Astrocyte of the spinal cord (primary cell): ENCODE measurements at places on chromosomes 11 and 22.

- DNase-seq: peak; percentile 47
These were observed 711 bp downstream of the FDX1 start for GRCh38 chr11:110430267-110431050.

DNA sequence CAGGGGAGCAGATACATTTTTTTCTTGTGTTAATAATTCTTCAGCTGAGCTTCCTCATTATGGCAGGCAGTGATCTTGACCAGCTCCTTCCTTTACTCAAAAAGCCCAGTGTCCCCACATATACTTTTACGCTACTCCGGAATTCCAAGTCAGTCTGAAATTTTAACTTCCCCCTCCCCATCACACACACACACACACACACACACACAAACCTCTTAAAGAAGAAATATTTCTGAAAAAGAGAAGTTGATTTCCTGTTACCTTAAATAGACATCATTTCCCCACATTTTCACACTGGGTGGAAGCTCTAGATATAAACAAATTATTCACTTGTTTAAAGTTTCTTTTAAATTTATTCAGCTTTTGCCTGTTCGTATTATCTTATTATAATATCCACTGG is 113.9 kb downstream of the DBX1 start:
- no peak for DNase-seq

GRCh38 chr11:76169473-76169896 is 36.8 kb downstream of the WNT11 start:
- DNase-seq: no peak

GRCh38 chr11:65726660-65727059 is 6.1 kb upstream of the RNASEH2C start:
- DNase-seq: no peak

GRCh38 chr22:28856095-28856455 is 27.3 kb upstream of the ZNRF3 start:
- DNase-seq: no peak

DNA sequence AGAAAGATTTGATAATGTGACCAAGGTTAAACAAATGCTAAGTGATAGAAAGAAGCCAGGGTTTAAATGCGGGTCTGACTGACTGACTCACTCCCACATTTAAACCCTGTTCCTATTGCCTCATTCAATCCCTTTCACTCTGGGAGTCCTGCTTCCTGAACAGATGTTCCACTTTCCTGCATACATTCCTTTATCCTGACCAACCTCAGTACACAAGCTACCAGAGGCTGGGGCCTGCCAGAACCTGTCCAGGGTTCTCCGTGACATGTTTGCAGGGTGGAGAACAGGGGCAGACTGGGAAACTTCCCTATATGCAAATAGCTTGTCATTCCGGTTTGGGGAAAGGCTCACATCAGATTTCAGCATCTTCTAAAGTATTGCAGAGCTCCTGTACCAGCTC is 3.0 kb upstream of the ANKK1 start:
- peak; percentile 90 for DNase-seq

GRCh38 chr11:110429731-110430266 is at the start of gene FDX1:
TSS of gene FDX1 (plus strand) at chr11:110429948. CDS start at chr11:110430121, 173 bp downstream.
- peak; percentile 80 for DNase-seq

DNA sequence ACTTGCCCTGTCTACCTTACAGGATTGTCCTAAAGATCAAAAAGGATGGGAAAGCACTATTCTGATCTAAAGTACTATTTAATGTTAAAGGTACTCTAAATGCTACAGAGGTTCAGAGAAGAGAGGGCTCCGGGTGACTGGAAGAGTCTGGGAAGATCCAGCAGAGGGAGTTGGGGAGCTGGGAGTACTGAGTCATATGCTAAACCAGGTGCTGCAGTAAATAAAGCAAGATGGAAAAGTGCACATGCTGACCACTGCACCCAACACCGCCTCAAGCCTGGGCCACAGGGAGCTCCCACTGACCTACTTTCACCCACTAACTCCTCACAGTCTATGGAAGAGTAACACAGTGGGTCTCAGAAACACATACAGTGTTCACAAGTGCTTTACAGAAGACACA is 49.3 kb downstream of the WT1 start:
- DNase-seq: peak; percentile 37

- no peak for DNase-seq
These were observed 216.1 kb downstream of the CASP12 start for GRCh38 chr11:104682206-104682605.

DNA sequence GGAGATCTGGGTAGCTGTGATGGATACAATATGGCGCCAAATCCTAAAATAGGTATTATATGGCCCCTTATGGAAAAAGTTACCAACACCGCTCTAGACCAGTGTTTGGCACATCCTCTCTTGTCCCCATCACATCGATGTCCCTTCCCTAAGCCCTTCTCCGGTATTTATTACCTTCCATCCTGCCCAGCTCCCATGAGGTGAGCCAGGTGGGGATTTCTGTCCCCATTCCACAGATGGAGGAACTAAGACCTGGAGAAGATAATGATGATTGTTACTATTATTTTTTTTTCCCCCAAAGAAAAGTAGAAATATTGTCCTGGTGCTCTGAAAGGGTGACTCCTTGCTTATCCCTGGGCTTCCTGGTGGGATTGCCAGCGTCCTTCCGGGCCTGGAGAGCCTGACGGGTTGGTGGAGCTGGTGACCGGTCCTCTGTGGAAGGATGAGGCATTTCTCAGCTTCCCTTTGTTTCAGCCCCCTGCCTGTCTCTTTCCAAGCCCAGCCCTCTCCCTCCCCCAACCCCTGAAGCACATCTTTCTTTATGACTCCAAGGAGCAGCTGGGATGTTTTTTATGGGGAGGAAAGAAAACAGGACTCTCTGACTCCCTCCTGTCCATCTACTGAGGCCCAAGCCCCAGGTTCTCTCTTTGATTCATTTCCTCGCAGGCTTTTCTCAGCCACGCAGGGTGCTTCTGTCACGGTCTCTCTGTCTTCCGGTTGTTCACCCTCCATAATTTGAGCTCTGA is 65.4 kb downstream of the TP53I11 start:
- DNase-seq: no peak

DNA sequence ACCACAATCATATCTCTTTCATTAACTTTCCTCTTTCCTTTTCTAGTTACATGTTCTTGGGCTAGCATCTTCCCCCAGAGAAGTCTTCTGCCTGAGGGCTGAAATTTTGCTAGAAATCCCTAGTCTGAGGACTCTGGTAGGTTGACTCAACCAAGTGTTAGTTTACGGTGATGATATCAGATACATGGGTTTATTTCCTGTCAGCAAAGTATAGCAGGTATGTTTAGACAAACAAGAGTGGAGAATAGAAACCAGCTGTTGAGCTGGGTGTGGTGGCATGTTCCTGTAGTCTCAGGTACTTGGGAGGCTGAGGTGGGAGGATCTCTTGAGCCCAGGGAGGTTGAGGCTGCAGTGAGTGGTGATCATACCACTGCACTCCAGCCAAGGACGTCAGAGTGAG is 11.2 kb downstream of the FOLR1 start:
- DNase-seq: no peak

DNA sequence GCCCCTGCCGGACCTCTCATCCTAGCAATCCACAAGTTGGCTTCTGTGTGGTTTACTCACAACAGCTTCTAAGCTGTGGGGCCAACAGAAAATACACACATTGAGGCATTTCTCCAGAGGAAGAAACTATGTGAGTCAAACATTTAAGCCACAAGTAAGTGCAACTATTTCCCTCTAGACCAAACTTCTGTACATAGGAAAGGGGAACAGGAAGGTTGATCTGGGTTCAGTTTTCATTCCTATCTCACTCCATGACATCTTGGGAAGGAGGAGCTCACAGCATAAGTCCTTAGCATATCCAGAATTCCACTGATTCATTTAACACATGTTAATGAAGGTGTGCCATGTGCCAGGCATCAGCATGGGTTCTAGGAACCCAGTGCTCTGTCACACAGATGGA is 72.8 kb upstream of the PICALM start:
- no peak for DNase-seq

GRCh38 chr22:26835929-26836528 is 178.6 kb downstream of the MIAT start:
- DNase-seq: peak; percentile 32

GRCh38 chr11:65672180-65672860 is 9.6 kb upstream of the RELA start:
- no peak for DNase-seq

DNA sequence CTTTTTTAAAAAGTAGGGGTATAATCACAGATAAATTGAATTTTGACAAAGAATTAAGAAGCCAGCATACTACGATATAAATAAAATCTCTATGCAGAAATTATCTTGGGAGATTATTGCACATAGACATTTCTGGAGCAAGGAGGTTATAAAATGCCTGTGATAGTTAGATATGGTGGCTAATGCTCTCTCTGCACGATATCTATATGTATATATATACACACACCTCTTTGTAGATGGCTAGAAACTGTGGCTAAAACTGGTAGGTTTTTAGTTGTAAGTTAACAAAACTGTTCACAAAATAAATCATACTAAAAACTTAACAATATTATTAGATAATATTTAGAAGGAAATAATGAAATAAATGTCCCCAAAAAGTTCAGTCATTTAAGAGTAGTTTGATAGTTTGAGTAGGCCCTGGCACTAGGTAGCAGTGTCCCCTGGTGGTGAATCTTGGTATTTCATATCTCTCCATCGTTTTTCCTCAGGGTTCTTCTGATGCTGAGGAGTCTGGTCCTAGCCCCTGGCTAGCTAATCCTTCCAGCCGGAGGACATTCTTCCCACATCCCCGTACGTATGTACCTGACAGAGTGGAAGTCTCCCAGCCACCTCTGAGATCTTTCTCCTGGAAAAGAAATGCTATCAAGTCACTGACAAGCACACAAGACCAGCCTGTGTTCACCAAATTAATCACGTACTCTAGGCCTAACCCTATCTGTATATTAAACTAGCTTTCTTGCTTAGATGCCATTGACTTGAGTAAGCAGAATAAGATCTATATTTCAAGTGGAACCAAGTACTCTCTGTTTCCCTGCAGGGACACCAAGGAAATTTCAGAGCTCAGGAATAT is 32.2 kb downstream of the ART5 start:
- DNase-seq: peak; percentile 44

DNA sequence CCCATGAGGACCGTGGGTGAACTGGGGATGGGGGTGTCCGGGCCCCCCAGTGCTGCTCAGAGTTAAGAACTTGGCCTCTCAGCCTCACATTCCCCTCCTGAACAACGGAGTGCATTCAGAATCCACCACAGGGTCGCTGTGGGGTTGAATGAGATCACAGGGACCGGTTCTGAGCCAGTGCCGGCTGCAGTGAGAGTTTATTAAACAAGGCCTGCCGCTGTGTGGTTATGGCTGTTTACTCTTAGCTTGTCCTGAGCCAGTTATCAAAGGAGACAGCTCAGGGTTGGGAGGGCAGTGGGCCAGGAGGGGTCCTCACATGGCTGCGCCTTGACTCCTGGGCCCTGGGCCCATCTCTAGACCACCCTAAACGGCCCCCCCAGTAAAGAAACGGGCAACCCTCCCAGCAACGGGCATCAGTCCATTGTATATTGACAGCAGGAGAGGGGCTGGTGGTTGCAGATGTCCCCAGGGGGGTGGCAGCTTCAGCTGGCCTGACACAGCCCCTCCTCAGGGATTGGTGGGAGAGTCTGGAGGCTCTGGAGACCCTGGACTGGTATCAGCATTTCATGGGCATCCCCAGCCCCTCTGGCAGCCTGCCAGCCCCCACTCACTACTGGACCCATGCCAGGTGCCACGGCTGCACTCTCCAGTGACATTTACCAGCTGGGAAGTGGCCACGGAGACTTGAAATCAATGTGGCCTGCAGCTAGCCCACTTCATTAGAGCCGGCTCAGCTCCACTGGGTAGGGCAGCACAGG is 15.1 kb upstream of the CABP7 start:
- DNase-seq: peak; percentile 50

GRCh38 chr11:87255589-87255988 is 217.9 kb downstream of the TMEM135 start:
- no peak for DNase-seq

GRCh38 chr11:6745465-6746015 is 26.2 kb downstream of the OR2AG2 start:
- no peak for DNase-seq

DNA sequence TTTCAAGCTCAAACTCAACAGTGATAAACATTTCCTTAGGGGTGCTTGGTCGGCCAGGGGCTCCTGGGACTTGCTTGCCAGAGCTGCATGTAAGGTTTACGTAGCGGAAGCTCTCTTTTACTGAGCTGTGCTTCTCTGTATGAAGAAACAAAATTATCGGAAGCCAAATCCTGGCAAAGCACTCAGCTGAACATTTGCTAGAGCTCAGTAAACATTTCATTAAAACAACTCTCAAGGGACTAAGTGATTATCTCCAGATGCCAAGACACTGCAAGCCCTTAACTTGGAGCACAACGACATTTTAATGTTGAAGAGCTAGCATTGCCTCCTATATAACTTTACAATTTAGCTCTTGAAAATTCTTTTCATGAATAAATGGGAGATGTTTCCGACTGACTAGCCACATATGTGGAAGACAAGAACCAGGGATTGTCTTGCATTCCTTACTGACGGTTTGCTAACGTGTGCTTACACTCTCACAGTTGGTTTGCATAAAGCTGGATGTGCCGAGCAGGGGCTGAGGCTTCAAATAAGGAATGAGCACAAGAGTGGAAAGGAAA is 43.4 kb downstream of the SCUBE2 start:
- no peak for DNase-seq

DNA sequence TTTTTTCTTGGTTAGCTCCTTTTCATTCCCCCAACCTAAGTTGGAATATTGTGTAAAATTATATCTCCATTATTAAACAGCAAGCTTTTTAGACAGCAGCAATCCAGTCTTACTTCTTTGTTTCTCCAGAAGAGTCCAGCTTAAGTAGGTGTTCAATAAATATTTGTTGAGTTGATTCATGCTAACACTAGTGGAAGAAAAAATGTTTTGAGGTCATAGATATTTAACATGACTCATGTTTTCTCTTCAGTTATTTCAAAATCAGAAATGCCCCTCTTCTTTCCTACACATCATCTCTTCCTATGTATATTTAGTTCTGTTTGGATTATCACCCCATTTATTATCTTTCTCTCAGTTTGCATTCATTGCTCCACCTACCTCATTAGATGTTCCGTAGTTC is 20.3 kb downstream of the CCDC83 start:
- peak; percentile 48 for DNase-seq

DNA sequence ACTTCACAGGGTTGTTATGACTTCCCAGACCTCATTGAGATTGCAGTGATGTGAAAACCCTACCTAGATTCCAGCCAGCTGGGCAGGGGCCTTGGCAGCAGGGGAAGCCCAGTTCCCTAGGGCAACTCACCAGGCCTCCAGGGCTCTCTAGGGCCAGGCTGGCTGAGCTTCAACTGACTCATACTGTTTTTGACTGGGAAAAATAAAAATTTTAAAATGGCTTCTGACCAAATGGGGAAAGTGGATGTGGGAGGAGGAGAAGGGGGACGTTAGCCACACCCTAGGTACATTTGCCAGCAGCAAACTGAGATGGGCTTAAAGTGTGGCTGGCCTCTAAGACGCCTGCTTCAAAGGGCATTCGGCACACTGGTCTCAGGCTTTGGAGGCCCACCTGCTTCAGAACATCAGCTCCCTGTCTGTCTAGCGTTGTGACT is 39.0 kb downstream of the BMAL1 start:
- peak; percentile 67 for DNase-seq

- DNase-seq: peak; percentile 93
These were observed 14.7 kb upstream of the PISD start for GRCh38 chr22:31676700-31677099.
